ENCODE measurements at places on chromosomes 4 and X. TPM values are rescaled to one million over a fixed set of nuclear protein-coding genes. Genes with fewer than 3 reads are reported as not detected.

Gene MGARP
- 46.9 TPM for total RNA-seq

Gene MECP2
- 34.5 TPM for total RNA-seq

Gene KLHL13
- 0.46 TPM for total RNA-seq

Gene LAMP2
- 230 TPM for total RNA-seq
